Omental fat pad (tissue), 4 donors: ENCODE measurements at places on chromosomes 4 and X. TPM values are rescaled to one million over a fixed set of nuclear protein-coding genes. Genes with fewer than 3 reads are reported as not detected.

SMIM43 gene
- total RNA-seq = 0.24 TPM

GRCh38 chr4:39754309-39754708 is 56.4 kb downstream of the UBE2K start:
- no peak for DNase-seq

RGN gene
- total RNA-seq = 3.2 TPM

DNA sequence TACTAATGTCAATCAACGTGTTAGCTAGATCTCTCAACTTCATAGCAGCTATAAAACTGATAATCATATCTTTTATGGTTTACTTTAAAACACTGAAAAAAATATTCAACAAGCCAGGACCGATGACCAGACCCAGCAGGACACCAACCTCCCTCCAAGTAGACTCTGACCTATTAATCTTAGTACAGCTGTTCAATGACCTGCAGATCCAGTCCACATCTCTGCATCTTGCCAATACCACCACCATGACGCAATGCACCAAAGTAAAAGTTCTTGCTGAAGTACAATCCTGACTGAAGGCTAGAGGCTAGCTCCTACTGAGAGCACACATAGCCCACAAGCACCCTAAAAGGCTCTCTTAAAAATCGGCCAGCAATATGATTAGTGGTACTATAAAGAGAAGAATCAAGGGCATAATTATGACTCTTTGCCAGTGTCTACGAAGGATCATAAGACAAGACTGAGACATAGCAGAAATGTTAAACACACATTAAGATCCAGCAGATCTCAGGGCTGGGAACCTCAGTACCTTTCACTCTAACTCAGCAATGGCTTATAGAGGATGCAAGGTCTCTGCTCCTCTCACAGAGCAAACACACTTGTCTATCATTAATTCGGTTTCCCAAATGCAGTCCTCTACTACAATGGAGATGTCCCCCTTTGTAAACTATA is 7.6 kb downstream of the MED14 start:
- no peak for DNase-seq

ARFIP1 gene
- 26.5 TPM for total RNA-seq

GRCh38 chr4:89056292-89056952 is 563 bp downstream of the FAM13A start:
- DNase-seq = no peak

GRCh38 chrX:111363741-111364140 is 48.3 kb downstream of the DCX start:
- DNase-seq = no peak

GRCh38 chrX:11261260-11261659 is 32.0 kb upstream of the AMELX start:
- DNase-seq = no peak

GRCh38 chrX:11190745-11191510 is 79.8 kb downstream of the HCCS start:
- no peak for DNase-seq
